ENCODE measurements at places on chromosomes 5 and 9.

DNA sequence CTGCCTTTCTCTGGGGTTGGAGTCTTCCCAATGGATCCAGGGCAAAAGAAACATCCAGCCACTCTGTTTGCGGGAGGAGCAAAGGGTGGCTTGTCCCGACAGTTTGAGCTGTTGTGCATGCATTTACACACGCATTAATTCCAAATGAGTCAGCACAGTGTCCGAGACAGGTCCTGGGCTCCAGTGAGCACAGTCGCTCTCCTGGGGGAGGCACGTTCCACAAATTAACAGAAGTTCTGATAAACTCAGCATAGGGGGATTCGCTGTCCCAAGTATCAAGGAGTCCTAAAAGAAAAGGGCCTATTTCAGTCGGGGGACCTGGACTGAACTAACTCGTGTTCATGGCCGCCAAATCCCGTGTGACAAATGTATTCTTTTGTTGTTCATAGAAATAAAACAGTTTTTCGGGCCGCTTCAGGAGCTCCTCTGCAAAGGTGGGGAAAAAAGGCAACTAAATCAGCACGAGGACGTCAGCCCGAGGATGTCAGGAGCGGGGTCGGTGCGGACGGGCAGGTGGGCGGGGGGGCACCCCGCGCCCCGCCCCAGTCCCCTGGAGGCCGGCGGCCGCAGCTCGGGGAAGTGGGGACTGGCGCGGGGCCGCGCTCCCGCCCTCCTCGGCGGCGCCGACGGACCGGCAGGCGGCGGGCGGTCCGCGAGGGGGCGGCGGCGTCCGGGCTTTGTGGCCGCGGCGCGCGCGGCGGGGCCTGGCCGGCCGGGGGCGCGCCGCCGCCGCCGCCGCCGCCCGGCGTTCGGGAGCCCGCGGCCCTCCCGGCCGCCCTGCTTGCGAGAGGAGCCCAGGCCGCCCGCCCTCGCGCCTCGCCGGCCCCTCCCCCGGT, at the start of gene MSANTD3:
TSS of gene MSANTD3 (plus strand) at position 614 of the 836 bp plus-strand sequence. CDS start 14,796 bp downstream, outside the sequence.
- peak; percentile 41 for DNase-seq

DNA sequence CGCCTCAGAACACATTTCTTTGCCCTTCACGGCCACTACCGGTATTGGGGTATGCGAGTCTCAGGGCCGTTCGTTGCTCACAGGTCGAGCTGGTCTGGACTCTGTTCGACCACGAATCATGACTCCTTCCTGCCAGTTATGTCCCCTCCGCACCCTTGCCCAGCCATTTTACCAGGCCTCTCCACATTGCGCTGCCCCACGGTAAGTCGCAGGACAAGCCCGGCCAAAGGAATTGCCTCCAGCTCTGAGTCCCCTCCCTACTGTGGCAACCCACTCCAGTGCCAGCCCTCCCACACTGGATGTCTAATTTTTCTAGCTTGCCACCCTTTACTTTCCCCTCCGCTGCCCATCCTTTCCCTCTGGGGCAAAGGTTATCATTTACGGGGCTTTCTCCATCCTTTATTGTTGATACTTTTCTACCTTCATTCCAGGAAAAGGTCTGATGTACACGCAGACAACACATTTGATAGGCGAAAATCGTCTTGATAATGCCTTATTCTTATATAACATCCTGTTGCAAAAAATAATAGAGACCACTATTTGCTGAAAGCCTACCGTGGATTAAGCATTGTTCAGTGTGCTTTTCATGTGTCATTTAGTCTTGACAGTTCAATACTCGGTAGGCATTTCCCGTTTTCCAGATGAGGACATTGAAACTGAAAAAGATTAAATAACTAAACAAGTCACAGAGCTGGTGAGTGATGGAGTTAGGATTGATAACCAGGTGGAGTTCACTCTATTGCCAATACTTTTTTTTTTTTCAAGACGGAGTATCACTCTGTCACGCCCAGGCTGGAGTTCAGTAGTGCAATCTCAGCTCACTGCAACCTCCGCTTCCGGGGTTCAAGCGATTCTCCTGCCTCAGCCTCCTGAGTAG, 958 bp upstream of the HSPA5 start:
- no peak for DNase-seq

GRCh38 chr5:30764704-30765103, 428.8 kb upstream of the CDH6 start:
- DNase-seq, result no peak

- DNase-seq, result no peak
These were observed 97.0 kb downstream of the GHR start for GRCh38 chr5:42520203-42520602.

DNA sequence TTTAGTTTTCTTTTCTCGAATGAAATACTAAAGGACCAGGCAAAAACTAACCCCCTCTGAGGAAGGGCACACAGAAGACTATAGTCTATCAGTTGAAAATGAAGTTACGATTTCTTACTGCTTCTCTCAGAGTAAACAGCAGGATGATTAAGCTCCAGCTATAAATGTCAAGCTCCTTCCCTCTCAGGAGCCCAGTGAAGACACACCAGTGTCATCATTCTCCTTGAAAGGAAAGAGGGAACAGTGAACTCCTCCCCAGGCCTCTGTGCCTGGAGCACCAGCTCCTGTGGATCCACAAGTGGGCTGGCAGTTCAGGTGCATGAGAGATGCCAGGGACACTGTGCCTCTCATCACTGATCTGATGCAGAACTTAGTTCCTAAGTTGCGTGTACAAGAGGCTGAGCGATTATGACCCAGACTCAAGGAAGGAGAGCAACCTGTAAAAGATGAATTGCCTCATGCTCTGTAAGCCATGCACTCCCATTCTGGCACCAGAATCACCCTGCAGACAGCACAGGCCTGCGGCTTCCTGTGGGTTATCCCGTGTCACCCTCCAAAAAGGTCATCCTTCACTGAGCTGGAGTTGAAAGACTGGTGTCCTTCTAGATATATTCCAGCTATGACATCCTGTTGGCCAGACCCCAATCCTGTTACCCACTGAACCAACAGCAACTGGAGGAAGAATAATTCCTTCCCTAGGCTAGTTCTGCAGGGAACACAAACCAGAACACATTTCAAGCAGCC, 394.0 kb downstream of the SEMA5A start:
- DNase-seq, result no peak

- DNase-seq, result no peak
These were observed 127.4 kb downstream of the PTTG1 start for GRCh38 chr5:160548949-160549645.

DNA sequence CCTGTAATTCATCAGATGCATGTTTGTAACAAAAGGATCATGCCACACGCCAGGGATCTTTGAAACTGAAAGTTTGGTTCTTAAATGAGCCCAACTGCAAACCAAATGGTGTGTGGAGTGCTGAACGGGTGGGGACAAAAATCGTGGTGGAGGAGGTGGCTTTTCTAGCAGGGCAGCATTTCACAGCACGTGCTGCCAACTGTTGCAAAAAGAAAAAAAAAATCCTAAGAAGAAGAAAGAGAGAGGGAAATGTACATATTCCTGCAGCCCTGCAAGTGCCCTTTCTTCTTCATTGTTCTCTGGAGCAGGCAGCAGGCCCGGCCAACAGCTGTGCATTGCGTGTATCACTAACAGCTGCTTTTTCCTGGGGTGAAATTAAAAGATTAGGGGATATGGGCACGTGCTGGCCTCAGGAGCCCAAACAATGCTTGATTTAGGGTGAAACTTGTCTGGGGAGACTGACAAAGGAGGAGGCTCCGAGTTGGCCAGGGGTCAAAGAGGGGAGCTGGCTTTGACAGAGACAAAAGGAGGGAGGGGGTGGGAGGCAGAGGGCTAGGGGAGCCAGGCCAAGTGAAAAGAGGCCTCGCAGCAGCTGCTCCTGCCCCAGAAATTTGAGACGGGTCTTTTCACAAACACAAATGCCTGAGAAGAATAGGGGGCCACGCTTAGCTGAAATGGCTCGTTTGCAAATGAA, 73.0 kb downstream of the GADD45G start:
- DNase-seq, result no peak

- no peak for DNase-seq
These were observed 134.6 kb downstream of the TTLL11 start for GRCh38 chr9:121958530-121958929.

DNA sequence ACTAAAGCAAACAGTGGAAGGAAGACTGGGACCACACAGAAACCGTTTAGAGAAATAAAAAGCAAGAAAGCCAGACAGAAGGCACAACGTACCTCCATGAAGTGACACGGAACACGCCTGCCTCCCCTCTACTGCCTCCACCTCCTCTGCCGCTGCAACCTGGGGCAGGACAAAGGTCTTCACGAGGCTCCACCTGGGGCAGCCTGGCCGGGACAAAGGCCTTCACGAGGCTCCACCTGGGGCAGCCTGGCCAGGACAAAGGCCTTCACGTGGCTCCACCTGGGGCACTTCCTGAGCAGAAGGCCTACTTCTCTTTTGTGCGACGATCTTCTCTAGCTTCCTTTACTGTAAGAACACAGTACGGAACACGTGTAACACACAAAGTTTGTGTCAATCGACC, 11.7 kb downstream of the QSOX2 start:
- DNase-seq, result no peak

GRCh38 chr5:139394123-139394653, 716 bp downstream of the PROB1 start:
- DNase-seq, result no peak

DNA sequence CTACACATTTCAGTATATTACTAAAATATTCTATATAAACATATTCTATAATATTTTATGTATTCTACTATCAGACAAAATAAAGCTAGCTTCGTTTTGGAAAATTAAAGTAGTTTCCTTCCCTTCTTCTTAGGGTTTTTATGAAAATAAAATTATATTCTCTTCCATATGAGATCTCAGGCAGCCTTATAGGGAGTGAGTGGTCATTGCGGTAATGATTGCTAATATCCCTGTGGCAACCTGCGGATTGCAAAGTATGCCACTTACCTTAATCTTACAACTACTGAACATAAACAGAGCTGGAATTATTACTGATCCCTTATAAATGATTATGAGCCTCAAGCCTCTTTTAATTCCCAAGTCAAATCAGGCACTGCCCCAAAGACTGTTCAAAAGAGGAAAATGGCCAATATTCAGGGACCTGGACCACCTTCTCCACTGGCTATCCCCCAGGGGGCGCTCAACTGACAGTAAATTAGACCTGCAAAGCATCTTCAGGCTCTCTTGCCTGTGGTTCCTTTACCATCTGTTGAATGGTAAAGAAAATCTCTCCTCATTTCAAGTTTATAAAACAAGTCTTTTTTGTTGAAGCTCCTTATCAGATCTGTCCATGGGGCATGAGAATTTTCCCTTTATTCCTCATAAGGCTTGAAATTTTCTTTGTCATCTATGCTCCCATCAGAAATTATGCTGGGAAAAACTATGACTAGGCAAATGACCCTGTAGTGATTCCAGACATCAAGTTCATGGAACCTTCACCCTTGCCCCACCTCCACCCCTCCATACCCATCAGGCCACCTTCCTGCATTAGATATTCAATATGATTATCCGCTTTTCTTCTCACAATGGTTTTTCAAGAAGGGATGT, 163.9 kb downstream of the CEMIP2 start:
- peak; percentile 82 for DNase-seq

- no peak for DNase-seq
These were observed 27.4 kb downstream of the PTPA start for GRCh38 chr9:129138476-129139232.

DNA sequence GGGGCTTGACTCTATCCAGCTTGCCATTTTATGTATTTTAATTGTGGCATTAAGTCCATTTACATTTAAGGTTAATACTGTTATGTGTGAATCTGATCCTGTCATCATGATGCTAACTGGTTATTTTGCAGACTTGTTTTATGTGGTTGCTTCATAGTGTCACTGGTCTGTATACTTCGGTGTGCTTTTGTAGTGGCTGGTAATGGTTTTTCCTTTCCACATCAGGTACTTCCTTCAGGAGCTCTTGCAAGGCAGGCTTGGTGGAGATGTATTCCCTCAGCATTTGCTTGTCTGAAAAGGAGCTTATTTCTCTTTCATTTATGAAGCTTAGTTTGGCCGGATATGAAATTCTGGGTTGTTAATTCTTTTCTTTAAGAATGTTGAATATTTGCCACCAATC, 145.9 kb downstream of the CPLANE1 start:
- no peak for DNase-seq

- DNase-seq, result no peak
These were observed 195.9 kb upstream of the PPP1R26 start for GRCh38 chr9:135283671-135284070.

DNA sequence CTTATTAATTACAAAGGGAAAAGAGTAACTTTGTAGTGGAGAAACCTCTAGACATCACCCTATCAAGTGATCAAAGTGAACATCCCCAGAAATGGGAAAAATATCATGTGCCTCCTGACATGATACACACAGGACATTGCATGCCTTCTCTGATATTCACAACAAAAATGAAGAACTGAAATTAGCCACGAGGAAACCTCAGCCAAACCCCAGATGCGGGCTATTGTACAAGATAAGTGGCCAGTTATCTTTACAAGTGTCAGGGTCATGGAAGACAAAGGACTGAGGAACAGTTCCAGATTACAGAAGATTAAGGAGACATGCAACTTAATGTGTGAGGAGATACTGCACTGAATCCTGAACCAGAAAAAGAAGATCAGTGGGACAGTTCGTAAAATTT, 23.8 kb upstream of the NPM1 start:
- no peak for DNase-seq

- no peak for DNase-seq
These were observed 27.5 kb downstream of the CCDC152 start for GRCh38 chr5:42784132-42784531.

- no peak for DNase-seq
These were observed 3.8 kb upstream of the KLHL3 start for GRCh38 chr5:137739737-137740136.

GRCh38 chr5:16427587-16427986, 38.0 kb downstream of the ZNF622 start:
- no peak for DNase-seq

GRCh38 chr5:32273821-32274220, 38.9 kb downstream of the MTMR12 start:
- DNase-seq, result no peak

- DNase-seq, result no peak
These were observed 12.4 kb downstream of the NACC2 start for GRCh38 chr9:136082496-136083361.

DNA sequence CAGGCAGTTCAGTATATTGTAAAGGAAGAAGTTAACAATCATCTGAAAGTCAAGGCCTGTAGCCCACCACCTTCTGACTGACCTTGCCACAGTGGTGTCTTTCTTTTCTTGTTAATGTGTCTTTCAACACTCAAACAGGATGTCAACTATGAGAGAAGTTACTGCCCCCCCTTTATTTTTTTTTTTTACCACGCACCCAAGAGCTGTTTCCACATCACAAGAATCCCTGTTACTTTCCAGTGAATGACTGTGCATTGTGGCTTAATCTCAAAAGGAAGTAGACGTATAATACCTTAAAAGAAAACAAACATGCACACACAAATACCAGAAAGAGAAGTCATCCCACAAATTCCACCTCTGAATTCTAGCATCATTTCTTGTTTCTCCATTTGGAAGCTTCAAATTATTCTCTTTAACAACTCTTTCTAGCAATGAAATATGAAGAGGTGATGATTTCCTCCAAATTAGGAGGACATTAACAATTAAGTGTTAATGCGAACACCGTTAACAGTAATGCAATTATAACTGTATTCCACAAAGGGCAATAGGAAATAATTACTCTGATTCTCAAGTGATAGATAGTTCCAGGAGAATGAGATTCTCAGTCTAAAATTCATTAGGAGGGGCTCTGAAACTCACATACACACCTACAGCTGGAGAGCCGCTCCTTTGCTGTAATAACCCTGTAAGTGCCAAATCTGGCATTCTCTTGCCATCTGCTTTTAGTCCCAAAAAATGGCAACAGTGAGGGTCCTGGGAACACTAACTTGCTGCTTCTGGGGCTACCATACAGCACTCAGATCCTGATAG, 201.0 kb downstream of the EFNA5 start:
- DNase-seq, result no peak
